NCI-H345 (cell line): ENCODE measurements at places on chromosomes 3 and 15.

- no peak for DNase-seq
These were observed 525.1 kb upstream of the GOLIM4 start for GRCh38 chr3:168620854-168621253.

- no peak for DNase-seq
These were observed 3.5 kb downstream of the NSMCE3 start for GRCh38 chr15:29266052-29266582.

DNA sequence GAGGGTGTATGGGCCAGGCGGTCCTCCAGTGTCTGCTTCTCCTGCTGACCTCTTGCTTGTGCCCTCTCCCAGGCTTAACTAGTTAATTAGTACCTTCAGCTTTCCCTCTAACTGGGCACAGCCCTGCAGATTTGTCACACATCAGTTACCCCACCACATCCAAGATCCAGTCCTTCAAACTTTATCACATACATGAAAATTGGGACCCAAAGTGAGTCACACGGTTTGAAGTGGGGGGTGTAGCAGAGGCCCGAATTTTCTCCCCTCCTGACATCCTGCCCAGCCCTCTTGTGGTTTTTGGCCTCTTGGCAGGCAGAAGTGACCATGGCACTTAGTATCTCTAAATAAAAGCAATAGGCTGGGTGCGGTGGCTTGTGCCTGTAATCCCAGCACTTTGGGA is 3.9 kb downstream of the MAPKAPK3 start:
- DNase-seq = no peak

GRCh38 chr15:92971713-92972112 is 71.6 kb downstream of the CHD2 start:
- DNase-seq = no peak

GRCh38 chr3:108486338-108486737 is 24.1 kb downstream of the MYH15 start:
- DNase-seq = no peak

- DNase-seq = no peak
These were observed 14.8 kb downstream of the GPR87 start for GRCh38 chr3:151301787-151302186.

GRCh38 chr3:37628711-37629301 is 232.9 kb upstream of the CTDSPL start:
- no peak for DNase-seq

- DNase-seq = no peak
These were observed 284.2 kb downstream of the ROBO2 start for GRCh38 chr3:77324105-77324504.

GRCh38 chr3:110344897-110345767 is 726.5 kb upstream of the NECTIN3 start:
- DNase-seq = no peak

- DNase-seq = no peak
These were observed 36.9 kb upstream of the FSIP1 start for GRCh38 chr15:39819533-39819932.

DNA sequence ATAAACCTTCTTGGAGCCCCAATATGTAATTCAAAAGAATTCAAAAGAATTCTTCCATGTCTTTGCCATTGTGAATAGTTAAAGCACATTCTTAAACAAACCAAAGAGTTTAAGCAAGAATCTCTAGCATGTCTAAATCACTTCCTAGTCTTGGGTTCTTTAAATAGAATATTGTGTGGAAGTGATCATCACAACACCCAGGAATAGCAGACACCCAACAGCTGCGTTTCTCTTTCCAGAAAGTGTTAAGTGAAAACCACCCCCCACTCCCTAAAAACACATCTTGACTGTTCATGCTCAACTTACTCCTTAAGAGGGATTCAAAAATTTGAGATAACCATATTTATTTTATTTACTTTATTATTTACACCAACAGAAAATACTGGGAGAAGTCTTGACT is 24.1 kb upstream of the CAPN7 start:
- DNase-seq = no peak

DNA sequence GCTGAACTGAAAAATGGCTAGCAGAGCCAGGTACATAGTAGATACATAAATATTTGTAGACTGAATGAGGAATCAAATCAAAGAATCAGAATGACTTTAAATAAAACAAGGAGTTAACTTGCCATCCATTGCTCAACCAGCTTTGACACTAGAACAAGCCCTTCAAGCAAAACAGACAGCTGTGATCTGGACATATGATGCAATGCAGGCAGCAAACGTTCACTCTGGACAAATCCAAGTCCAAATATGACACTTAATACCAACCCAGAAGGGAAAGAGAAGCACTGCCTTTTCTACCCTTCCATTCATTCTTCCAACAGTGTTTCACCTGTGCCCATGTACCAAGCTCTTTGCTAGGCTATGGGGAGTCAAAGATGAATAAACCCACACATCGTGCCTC is 4.5 kb downstream of the THRB start:
- DNase-seq = no peak
